ENCODE measurements at places on chromosomes 2 and 18. TPM values are rescaled to one million over a fixed set of nuclear protein-coding genes. Genes with fewer than 3 reads are reported as not detected.
A peak's percentile ranks its signal among the peaks of the same experiment; 100 is the strongest.

DNA sequence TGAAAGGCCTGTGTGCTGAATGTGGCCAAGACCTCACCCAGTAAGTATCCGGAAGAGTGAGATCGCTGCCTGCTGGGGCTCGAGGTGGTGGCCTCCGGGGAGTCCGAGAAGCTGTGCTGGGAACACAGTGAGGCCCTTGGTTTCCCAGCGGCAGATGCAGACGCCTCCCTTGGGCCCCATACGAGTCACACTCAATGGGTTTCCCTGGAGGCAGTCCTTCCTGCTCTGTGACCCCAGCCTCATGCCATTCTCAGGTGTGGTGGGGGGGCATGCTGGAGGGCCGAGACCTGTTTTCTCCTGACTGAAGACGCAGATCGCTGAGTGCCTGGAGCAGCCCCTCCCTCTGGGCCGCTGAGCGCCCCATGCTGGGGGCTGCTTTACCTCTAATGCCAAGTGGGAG, 15.7 kb downstream of the CTDP1 start:
- H3K27me3 ChIP-seq: no peaks in the 10 kb centered on the region
- peaks cover 35% of the 10 kb centered on the region for H3K36me3 ChIP-seq
- peak overlapping the region; percentile 59 for H3K27ac ChIP-seq

GRCh38 chr18:50973367-50974126, 5.7 kb downstream of the ELAC1 start:
- H3K27ac ChIP-seq: no peak overlapping the region
- DNase-seq: peak; percentile 14
- peaks cover 46% of the 10 kb centered on the region for H3K36me3 ChIP-seq
- H3K4me3 ChIP-seq: no peak overlapping the region

DNA sequence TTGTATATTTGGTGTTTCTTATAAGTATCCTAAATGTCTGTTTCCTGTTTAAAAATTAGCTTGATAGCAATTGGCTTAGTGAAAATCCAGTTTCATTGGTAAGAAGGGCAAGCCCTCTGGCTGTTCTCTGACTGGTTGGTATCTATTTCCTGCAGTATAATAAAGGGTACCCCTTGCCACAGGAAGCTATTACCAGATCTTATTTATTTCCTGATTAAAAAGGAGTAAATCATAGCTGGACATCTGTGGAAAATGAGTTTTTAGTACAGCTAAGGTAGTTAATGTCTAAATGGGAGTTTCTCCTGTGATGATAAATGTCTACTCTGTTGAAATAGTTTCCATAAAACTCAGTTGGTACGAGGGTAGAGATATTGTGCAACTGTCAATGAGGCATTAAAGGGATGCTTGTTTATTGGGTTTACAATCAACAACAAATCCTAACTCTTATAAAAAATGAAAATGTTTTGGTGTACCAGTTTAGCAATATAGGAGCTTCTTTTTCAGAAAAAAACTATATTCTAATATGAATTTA, 58.7 kb downstream of the FASTKD2 start:
- no peak for DNase-seq
- no peaks in the 10 kb centered on the region for H3K4me1 ChIP-seq
- no peaks in the 10 kb centered on the region for H3K27me3 ChIP-seq
- H3K27ac ChIP-seq: no peak overlapping the region
- H3K36me3 ChIP-seq: no peaks in the 10 kb centered on the region

DNA sequence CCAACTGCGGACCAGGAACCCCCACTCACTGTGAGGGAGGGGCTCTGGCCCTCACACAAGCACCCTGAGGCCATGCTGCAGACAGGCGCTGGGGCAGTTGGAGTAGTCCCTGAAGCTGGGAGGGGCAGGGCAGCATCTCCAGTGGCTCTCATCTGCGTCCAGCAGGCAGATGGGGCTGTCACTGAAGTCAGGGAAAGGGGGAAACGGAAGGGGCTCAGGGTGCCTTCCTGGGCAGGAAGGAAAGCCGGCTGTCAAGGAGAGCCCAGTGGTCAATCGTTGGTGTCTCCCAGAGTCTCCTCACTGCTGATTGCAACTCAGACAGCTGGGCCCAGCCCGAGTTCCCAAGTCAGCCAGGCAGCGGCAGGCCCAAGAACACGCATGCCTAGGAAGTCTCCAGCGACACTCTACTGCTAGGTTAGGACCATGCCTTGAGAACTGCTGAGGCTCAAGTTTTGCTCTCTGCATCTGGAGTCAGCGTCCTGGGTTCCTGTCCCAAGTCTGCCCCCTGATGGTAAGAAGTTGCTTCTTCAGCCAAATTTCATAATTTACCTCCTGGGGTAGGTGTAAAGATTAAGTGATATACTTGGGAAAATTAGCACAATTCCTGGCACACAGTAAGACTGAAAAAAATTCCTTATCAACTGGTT, 27.4 kb upstream of the NMUR1 start:
- H3K27ac ChIP-seq: no peak overlapping the region
- no peak overlapping the region for H3K4me3 ChIP-seq
- peaks cover 25% of the 10 kb centered on the region for H3K4me1 ChIP-seq
- DNase-seq: peak; percentile 74
- no peaks in the 10 kb centered on the region for H3K27me3 ChIP-seq

DNA sequence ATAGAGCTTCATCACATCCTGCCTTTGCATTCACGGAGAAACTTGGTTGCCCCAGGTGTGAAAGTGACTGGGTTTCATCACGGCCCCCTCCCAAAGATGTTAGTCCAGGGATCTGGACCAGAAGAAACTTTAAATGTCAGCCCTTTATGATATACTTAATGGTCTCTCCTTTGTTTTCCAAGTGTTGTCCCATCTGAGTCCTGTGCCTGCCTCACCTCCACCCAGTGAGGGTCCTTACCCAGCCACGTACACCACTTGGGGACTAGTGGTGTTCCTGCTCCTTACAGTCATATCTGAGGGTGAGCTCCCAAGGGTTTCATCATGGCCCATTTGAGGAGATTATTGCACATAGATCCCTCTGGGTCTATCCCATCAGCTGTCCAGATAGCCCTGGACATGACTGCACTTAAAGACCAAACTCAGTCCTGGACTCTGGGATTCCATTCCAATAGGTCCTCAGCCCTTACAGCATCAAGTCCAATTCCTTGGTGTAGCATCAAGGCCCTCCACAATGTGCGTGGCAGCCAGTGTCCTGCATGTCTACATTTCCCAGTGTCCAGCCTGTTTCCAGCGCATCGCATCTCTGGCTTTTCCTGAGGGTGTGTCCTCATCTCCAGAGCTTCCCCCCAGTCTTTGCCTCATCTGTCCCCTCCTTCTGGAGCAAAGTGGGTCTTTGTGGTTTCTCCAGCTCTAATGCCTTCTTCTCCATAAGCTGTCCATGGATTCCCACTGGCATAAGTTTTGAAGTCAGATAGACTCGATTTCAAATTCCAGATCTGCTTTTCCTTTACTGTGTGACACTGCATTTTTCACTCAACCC, 351.6 kb downstream of the MYCN start:
- H3K27ac ChIP-seq: no peak overlapping the region
- H3K4me3 ChIP-seq: no peak overlapping the region
- H3K36me3 ChIP-seq: no peaks in the 10 kb centered on the region
- peaks cover 3% of the 10 kb centered on the region for H3K27me3 ChIP-seq
- DNase-seq: no peak
- no peaks in the 10 kb centered on the region for H3K4me1 ChIP-seq

- no peaks in the 10 kb centered on the region for H3K36me3 ChIP-seq
- DNase-seq: no peak
- H3K4me1 ChIP-seq: no peaks in the 10 kb centered on the region
- no peaks in the 10 kb centered on the region for H3K27me3 ChIP-seq
- no peak overlapping the region for H3K4me3 ChIP-seq
- no peak overlapping the region for H3K27ac ChIP-seq
Observed at GRCh38 chr2:4101936-4102335, 398.6 kb downstream of the DCDC2C start.

DNA sequence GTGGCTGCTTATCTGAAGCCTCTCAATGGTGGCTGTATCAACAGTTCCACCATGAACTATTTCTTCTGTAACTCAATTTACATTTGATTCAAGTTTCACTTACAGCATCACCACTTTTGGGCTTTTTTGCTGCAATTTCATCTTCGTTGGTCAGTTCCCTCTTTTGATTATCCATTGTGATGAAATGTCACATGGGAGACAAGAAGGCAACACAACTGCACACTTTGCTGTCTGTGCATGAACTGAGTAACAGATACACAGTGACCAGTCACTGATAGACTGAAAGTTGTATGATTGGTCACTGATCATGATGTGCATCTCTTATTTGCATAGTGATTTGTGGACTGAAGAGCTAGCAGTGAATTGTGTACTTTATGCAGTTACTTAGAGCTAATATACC, 130.7 kb upstream of the RNF152 start:
- H3K4me3 ChIP-seq: no peak overlapping the region
- DNase-seq: no peak
- H3K27me3 ChIP-seq: peaks cover 4% of the 10 kb centered on the region
- no peak overlapping the region for H3K27ac ChIP-seq

DNA sequence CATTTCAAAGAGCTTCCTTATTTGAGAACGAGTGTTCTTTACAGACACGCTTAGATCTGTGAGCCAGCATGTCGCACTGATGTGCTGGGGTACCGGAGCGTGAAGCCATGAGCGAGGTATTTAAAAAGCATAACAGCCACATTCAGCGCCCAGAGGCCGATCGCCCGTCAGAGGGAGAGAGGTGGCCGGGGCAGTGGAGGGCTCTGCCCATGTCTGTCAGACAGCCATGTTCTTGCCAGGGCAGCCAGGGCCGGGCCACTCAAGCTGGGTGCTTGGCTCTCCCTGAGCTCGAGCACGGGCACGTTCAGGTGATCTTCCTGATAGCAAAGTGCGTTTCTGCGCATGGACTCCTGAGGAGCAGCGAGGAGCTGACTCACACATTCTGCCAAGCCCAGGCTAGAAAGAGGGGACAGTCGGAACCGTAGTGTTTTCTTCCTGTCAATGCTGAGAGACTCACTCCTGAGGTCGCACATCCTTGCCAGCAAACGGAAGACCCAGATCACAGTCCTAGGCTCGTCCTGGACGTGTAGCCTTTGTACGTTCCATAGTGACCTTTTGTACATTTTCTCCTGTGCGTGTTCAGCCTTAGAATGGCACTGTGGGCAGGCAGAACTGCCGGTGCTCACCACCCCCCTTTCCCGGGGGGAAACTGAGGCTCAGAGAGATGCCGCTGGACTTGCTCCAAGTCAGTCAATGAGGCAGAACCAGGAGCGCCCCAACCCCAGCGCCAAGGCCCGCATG, 100.7 kb downstream of the NFATC1 start:
- no peak overlapping the region for H3K4me3 ChIP-seq
- peak; percentile 1 for DNase-seq
- H3K4me1 ChIP-seq: peaks cover 23% of the 10 kb centered on the region

- no peak overlapping the region for H3K27ac ChIP-seq
- no peak for DNase-seq
- no peaks in the 10 kb centered on the region for H3K27me3 ChIP-seq
Observed at GRCh38 chr2:86703704-86704361, 16.3 kb upstream of the RMND5A start.

- no peaks in the 10 kb centered on the region for H3K36me3 ChIP-seq
- peaks cover 5% of the 10 kb centered on the region for H3K27me3 ChIP-seq
- peaks cover 8% of the 10 kb centered on the region for H3K4me1 ChIP-seq
Observed at GRCh38 chr2:238948765-238949641, 101.1 kb downstream of the TWIST2 start.

DNA sequence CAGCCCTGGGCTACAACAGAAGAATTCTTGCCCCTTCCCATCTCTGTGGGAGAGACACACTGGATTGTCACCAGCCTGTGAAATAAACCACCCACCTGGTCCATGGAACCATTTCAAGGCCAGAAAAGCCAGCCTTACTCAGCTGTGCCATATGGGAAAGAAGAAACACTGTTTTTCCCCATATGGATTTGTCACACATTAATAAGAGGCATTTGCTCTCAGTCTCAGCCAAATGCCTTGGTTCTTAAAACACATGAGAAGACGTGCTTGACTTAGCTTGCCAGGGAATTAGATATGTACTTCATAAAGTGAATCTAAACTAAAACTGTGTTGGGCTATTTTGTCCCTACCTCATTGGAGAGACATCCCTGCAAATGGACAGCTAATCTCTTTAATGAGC, 308.6 kb upstream of the TNP1 start:
- no peaks in the 10 kb centered on the region for H3K36me3 ChIP-seq
- no peak overlapping the region for H3K27ac ChIP-seq
- peaks cover 8% of the 10 kb centered on the region for H3K27me3 ChIP-seq

- no peak overlapping the region for H3K4me3 ChIP-seq
- DNase-seq: no peak
- no peaks in the 10 kb centered on the region for H3K36me3 ChIP-seq
- no peaks in the 10 kb centered on the region for H3K4me1 ChIP-seq
- H3K27ac ChIP-seq: no peak overlapping the region
- H3K27me3 ChIP-seq: peaks cover 77% of the 10 kb centered on the region
Observed at GRCh38 chr18:47260924-47261701, 9.7 kb upstream of the SKOR2 start.

GRCh38 chr2:207901829-207902228, 123.5 kb downstream of the PLEKHM3 start:
- no peak overlapping the region for H3K27ac ChIP-seq
- no peaks in the 10 kb centered on the region for H3K36me3 ChIP-seq
- no peaks in the 10 kb centered on the region for H3K27me3 ChIP-seq
- peaks cover 3% of the 10 kb centered on the region for H3K4me1 ChIP-seq
- no peak for DNase-seq
- no peak overlapping the region for H3K4me3 ChIP-seq

DNA sequence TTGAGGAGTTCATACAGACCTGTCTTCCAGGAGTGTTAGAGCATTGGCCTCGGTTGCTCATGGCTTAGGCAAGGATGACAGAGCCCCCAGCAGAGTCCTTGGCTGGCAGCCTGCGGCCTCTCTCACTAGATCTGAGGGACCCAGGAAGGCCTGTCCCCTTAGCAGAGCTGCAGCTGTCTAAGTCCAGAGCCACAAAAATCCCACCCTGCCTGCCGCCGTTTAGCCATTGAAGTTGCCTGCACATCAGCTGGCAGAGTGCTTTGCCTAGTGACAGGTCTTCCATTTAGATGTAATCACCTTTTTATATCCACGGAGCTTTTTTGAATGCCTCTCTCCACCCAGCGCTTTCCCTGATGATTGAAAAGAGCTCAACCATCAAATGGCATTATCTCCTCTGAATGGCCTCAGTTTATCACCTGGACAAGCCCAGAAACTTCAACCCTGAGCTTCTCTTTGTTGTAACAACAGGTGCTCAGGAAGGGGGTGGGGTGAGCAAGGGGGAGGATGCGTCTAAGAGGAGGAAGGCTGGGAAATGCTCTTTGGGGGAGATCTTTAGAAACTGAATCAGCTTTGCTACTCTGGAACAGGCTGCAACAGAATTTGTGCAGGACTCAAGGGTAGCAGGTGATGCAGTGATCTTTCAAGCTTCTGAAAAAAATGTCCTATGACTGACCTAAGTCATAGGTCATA, 71.9 kb downstream of the TNP1 start:
- no peak for DNase-seq
- H3K4me1 ChIP-seq: no peaks in the 10 kb centered on the region
- H3K4me3 ChIP-seq: no peak overlapping the region
- H3K27ac ChIP-seq: no peak overlapping the region

The CERKL gene
- total RNA-seq: 0.11 TPM

The REL gene
- 84.7 TPM for total RNA-seq

The SERPINB3 gene
- total RNA-seq: not detected

The ASIC4 gene
- not detected for total RNA-seq

The CD207 gene
- total RNA-seq: not detected

The SFTPB gene
- total RNA-seq: not detected

The FBXO36 gene
- total RNA-seq: 2.0 TPM

Measured in activated CD8-positive, alpha-beta T cell treated with anti-CD3 and anti-CD28 coated beads for 36 hours (primary cell).